Testis (tissue), 5 donors: ENCODE measurements at places on chromosomes 2 and 18.

- H3K4me1 ChIP-seq, result no peaks in the 10 kb centered on the region
- no peak overlapping the region for H3K4me3 ChIP-seq
- H3K27ac ChIP-seq, result no peak overlapping the region
- H3K27me3 ChIP-seq, result no peaks in the 10 kb centered on the region
Observed at GRCh38 chr2:241666627-241667400, 19.8 kb downstream of the DTYMK start.

DNA sequence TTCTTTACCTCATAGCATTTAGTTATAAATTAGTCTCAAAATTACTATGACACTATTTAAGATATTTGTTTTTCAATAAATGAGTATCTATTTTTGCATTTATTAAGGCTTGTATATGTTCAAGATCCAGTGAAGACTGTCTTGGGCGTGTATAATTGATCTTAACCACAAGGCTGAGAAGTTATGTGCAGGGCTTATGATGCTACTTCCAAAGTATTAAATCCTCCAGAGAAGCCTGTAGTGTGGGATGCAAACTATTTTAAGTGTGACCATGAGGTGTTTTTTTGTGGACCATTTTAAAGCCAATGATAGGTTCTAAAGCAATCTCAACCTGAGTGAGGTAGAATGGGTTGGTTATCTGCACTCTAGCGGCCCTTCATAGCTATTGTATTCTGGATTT lies 219.9 kb downstream of the ZNF407 start:
- no peaks in the 10 kb centered on the region for H3K36me3 ChIP-seq
- H3K27me3 ChIP-seq, result no peaks in the 10 kb centered on the region
- no peak overlapping the region for H3K27ac ChIP-seq
- no peak for DNase-seq
- H3K4me1 ChIP-seq, result no peaks in the 10 kb centered on the region

DNA sequence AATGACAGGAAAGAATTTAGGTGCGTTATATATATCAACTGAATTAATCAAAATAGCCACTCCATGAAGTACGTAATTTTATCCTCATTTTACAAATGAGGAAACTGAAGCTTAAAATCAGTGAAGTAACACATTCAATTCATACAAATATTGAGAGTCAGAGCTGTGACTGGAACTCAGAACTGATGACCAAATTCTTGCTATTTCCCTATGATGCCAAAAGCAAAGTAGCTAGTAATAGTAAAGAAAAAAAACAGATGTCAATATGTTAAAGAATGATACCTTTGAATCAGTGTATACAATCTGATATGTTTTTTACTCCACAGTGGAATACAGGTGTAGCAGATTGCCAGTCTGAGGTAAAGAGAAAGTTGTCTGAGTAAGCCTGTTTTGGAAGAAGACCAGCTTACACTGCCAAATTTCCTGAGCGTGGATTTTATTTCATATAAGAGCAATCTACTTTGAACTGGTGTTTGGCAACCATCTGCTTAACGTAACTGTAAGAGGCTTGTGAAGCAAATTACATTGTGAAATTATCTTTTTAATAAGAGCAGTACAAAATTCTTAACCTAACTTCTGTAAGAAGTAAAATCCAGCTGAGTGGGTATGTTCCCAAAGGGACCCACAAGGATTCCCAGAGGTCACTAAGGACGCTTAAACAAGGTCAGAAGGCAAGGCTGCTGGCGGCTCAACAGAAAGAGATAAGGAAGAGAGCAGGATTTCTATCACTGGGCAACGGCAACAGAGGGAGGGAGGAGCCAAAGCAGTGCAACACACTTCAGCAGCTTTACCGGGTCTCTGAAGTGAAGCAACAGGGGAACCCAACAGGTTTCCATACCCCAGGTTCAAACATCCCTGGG lies 85.6 kb downstream of the IKZF2 start:
- DNase-seq, result peak; percentile 68
- H3K27ac ChIP-seq, result no peak overlapping the region
- no peaks in the 10 kb centered on the region for H3K36me3 ChIP-seq
- H3K4me1 ChIP-seq, result peaks cover 6% of the 10 kb centered on the region

DNA sequence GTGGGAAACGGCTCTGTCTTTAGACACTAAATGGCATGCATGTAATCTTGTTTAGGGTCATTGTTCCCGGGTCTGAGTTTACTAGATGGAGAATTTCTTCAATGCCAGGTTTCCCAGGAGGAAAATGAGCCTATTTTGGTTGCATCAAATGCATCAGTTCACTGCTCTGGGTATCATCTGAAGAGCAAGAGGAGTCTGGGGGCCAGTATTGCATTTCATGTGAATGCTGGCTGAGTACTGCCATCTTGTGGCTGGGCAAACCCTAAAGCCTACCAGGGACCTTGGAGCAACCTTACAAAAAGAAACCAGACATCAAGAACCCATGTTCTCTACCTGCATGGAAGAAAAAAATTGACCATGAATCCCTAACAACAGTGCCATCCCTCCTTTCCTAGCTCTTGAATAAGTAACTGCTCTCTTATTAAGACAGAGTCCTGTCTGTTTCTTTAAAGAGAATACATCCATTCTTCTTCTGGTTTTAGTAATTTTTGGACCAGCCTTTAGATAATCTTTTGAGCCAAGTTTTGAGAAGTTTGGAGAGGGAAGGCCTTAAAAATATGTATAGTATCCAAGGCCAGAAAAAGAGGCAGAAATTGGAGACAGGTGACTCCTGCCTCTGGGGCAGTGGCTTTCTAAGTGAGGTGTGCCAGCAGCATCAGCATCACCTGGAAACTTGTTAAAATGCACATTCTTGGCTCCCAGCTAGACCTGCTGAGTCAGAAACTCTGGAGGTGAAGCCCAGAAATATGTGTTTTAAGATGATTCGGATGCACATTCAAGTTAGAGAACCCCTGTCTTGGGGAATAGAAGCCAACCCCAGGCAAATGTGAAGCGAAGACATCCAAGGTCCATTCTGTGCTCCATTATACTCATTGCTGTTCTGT lies 261.0 kb upstream of the CXCR4 start:
- H3K36me3 ChIP-seq, result no peaks in the 10 kb centered on the region
- H3K27ac ChIP-seq, result no peak overlapping the region
- H3K4me1 ChIP-seq, result no peaks in the 10 kb centered on the region
- no peak overlapping the region for H3K4me3 ChIP-seq
- no peaks in the 10 kb centered on the region for H3K27me3 ChIP-seq

DNA sequence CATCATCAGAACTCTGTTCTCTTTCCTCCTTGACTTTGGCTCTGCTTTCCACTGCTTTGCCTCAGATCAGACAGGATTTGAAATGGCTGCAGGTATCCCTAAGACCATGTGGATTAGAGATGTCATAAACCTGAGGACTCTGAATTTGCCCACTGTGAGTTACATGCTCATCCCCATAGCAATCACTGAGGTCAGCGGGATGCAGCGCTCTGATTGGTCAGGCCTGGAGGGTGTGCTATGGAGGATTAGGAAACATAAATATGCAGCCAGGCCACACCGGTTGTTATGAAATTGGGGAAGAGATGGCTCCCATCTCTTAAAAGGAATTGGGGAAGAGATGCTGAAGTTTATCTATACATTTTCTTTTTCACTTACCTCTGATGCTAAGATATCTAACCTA lies 73.7 kb upstream of the DNAJC10 start:
- H3K27ac ChIP-seq, result no peak overlapping the region
- H3K36me3 ChIP-seq, result no peaks in the 10 kb centered on the region
- no peak overlapping the region for H3K4me3 ChIP-seq
- no peaks in the 10 kb centered on the region for H3K27me3 ChIP-seq
- no peaks in the 10 kb centered on the region for H3K4me1 ChIP-seq

GRCh38 chr2:33485051-33485450 lies 8.6 kb downstream of the RASGRP3 start:
- no peaks in the 10 kb centered on the region for H3K4me1 ChIP-seq
- H3K36me3 ChIP-seq, result no peaks in the 10 kb centered on the region
- no peak overlapping the region for H3K27ac ChIP-seq
- DNase-seq, result no peak
- no peaks in the 10 kb centered on the region for H3K27me3 ChIP-seq

GRCh38 chr2:230770804-230771203 lies 58.2 kb downstream of the CAB39 start:
- H3K27ac ChIP-seq, result no peak overlapping the region
- no peaks in the 10 kb centered on the region for H3K27me3 ChIP-seq
- no peak overlapping the region for H3K4me3 ChIP-seq
- H3K4me1 ChIP-seq, result no peaks in the 10 kb centered on the region
- no peaks in the 10 kb centered on the region for H3K36me3 ChIP-seq
- DNase-seq, result no peak

GRCh38 chr2:213181712-213182111 lies 30.3 kb upstream of the IKZF2 start:
- H3K4me1 ChIP-seq, result no peaks in the 10 kb centered on the region
- no peaks in the 10 kb centered on the region for H3K36me3 ChIP-seq
- no peak overlapping the region for H3K27ac ChIP-seq
- no peak for DNase-seq
- no peak overlapping the region for H3K4me3 ChIP-seq
- no peaks in the 10 kb centered on the region for H3K27me3 ChIP-seq

DNA sequence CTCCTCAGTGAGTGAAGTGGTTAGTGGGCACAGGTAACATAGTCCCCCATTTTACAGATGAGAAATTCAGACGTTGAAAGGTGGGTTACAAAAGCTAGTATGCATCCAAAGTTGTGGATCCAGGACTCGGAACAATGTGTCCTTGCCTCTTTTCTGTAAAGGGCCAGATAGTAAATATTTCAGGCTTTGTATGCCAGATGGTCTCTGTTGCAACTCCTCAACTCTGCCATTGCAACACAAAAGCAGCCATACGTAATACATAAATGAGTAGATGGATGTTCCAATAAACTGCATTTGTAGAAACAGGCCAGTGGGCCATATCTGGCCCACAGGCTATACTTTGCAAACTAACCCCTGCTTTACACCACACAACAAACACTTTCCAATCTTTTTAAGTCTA lies 166.6 kb upstream of the PKDCC start:
- peaks cover 58% of the 10 kb centered on the region for H3K4me1 ChIP-seq
- H3K36me3 ChIP-seq, result no peaks in the 10 kb centered on the region
- no peaks in the 10 kb centered on the region for H3K27me3 ChIP-seq
- no peak for DNase-seq
- no peak overlapping the region for H3K27ac ChIP-seq

DNA sequence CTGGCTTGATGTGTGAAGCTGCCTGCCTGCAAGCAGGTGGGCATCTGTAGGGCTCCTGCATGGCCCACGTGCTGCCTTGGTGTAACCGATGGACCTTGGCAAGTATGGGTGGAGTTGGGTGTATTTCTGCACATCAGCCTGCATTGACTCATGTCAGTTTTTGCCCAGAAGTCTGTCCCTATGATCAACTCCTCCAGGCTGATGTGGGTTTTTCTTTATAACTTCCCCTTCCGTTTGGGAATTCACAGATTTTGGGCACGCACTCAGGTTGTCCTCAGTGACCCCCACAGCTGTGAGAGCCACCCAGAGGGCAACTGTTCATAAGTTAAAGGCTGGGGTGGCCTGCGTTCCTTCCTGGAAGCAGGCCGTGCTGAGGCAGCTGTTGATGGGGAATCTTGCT lies 123.3 kb downstream of the NCK2 start:
- H3K27me3 ChIP-seq, result no peaks in the 10 kb centered on the region
- peak; percentile 30 for DNase-seq
- H3K4me1 ChIP-seq, result peaks cover 22% of the 10 kb centered on the region

DNA sequence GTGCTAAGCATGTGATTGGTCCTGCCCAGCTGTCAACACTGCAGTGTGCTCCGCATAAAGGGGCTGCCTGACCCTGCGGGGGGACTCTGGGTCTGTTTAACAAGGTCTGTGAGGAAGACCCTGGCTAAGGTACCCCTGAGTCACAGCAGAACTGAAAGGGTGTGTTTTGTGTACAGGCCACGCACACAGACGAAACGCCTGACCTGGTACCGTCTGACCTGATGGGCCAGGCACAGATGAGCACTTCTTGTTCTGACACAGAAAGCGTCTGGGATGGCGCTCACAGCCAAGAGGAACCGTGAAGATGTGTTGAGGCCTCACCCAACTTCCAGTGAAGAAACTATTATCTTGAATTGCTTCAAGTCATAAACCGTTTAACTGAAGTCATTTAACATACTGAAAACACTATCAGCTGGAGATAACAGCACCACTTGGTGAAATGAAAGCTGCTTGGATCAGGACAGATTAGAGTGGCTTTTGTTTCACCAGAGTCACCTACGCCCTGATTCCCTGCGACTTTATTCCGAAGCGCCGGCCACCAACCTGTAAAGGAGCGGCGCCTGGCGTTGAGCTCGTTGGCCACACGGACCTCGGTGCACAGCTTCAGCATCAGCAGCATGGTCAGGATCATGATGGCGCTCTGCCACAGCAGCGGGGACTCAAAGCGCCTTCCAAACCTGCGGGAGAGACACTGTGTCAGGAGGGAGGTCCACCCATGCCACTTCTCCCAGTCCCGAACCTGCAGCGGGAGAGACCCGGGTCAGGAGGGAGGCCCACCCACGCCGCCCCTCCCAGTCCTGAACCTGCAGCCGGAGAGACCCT lies 8.5 kb downstream of the SLC66A2 start:
- peak; percentile 70 for DNase-seq
- H3K27me3 ChIP-seq, result no peaks in the 10 kb centered on the region
- H3K4me1 ChIP-seq, result peaks cover 43% of the 10 kb centered on the region
- H3K36me3 ChIP-seq, result no peaks in the 10 kb centered on the region

DNA sequence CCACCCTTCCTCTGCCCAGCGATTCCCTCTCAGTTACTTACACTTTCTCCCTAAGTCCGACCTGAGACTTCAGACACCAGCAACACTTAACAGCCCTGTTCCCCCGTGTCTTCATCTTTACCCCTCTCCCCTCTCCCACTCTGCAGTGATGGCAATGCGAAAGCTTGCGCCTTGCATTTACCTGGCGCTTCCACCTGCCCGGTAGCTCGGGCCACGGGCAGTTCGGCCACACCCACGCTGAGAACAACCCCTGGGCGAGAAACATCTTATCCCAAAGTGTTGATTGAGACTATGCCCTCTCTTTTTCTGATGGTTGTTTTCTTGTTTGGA lies 558 bp downstream of the DNAJC10 start:
- no peaks in the 10 kb centered on the region for H3K27me3 ChIP-seq
- peak overlapping the region; percentile 89 for H3K27ac ChIP-seq
- no peak for DNase-seq
- H3K4me1 ChIP-seq, result peaks cover 5% of the 10 kb centered on the region
- H3K36me3 ChIP-seq, result no peaks in the 10 kb centered on the region

DNA sequence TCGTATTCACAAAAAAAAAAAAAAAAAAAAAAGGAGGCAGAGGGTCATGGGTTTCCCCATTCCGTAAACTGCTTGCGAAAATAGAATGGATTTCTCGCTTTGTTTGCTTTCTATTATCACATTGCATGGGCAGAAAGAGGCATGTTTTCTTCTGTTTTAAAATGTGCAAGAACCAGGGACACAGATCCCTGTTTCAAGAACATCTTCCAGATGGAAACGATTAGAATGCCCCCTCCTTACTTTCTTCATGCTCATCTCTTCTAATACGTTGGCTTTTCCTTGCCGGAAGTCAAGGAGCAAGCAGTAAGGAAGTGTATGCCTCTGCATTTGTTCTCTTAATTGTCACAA lies 51.0 kb upstream of the ZNF516 start:
- H3K27me3 ChIP-seq, result no peaks in the 10 kb centered on the region
- no peaks in the 10 kb centered on the region for H3K4me1 ChIP-seq
- no peak overlapping the region for H3K4me3 ChIP-seq
- DNase-seq, result no peak
- H3K27ac ChIP-seq, result no peak overlapping the region
